SK-N-DZ (cell line): ENCODE measurements at places on chromosomes 12 and 14.

GRCh38 chr14:69153152-69153872, 393 bp upstream of the DCAF5 start:
- DNase-seq = peak; percentile 87

GRCh38 chr14:58296726-58297125, 1.6 kb upstream of the ARID4A start:
- no peak for DNase-seq

DNA sequence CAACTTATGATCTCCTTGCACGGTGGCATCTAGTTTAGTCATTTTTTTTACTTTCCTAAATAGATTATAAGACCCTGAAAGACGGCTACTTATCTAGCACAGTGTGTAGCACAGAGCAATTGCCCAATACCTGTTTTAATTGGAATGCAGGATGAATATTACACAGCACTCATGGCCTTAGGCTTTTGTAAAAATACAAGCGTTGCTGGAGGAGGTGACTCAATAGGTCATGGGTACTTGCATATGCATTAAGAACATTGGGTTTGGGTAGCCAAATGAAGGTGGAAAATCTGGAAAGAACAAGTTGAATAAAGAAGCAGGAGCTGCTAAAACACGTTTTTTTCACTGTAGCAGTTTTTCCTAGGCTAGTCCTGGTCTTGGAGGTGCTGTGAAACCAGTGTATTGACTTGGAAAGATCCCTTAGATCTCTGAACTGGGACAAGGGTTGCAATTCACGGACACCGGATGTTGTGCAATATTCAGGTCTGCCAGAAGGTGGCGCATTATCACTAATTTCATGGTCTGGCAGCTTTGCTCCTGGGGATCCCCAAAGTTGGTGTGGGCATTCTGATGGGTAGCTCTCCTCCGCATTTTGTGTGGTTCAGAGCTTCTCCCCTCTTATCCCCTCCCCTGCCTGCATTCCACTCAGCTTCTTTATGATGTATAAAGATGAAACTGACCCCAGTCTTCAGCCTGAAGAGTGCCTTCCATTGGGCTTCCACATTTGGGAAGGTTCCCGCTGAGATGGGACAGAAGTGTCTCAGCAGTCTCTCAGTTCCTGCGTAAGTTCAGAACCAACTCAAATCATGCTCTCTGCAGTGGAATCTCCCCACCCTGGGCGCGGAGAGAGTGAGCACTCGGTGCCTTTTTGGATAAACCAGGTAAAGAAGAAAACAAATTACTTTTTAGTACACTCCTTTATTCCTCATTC, 278.3 kb downstream of the NRXN3 start:
- DNase-seq = peak; percentile 18

DNA sequence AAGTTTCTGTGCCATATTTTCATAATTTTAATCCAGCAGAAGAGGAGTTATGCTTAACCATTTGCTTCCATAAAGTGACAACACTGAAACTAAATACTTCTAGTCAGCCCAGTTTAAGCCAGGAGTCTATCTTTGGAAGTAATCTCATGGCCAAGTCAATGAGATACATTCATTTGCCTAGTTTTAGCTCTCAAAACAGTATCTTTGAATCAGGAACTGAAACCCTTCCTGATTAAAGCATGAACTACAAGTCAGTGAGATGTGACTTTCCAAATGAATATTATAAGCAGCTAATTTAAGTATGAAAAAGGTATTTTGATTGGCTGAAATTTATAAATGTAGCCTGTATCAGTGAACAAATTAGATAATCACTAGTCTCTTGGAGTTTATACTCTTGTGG, 491.5 kb downstream of the SLC6A15 start:
- no peak for DNase-seq

DNA sequence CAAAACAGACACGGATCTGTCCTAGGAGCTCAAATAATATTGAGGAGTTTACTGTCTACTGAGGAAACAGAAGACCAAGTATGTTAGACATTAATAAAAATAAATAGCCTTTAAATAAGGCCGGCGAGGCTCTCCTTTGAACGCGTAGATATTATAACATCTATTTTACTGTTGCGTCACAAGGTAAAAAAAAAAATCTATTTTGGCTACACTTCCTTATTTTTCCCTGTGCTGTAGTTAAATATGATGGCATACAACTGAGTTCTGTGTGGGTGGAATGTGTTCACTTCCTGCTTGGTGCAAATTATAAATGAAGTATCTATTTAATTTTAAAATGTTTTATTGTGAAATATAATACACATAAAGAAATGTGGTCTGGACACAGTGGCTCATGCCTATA, 17.2 kb upstream of the RAD52 start:
- no peak for DNase-seq

GRCh38 chr12:2682296-2683251, 112.2 kb upstream of the FKBP4 start:
- DNase-seq = peak; percentile 78

DNA sequence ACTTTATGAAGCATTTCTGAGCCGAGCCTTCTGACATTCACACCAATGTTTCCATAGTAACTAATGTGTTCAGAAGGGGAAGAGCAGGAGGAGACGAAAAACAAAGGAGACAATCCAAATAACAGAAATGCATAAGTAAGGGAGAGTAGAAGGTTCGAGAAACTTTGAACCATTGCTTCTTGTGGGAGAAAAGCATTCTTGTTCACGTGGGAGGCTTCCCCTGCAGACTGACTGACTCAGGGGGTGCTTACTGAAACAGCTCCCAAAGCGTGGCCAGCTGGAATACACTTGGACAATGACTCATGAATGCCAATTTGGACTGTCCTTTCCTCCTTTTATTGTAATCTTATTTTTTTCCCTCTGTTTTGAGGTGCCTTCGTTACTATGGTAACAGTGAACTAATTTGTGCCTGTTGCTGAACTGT, 73.9 kb downstream of the NEDD1 start:
- DNase-seq = no peak

DNA sequence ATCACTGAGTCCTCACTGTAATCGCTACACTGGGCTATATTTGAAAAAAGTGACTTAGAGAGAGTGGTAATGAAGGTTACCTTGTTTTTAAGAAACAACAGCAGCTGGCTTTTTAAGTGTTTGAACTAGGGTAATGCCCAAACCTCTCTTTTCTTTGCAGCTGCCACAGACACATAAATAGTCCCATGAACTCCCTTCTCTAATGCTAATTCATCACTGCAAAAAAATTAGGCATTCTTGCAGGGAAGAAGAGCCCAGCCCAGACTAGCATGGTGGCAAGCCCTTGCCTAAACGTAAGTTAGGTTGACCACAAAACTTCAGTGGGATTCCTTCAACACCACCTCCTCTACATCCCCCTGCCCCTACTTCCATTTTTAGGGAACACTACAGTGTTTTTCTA, 17.9 kb upstream of the MED6 start:
- no peak for DNase-seq

DNA sequence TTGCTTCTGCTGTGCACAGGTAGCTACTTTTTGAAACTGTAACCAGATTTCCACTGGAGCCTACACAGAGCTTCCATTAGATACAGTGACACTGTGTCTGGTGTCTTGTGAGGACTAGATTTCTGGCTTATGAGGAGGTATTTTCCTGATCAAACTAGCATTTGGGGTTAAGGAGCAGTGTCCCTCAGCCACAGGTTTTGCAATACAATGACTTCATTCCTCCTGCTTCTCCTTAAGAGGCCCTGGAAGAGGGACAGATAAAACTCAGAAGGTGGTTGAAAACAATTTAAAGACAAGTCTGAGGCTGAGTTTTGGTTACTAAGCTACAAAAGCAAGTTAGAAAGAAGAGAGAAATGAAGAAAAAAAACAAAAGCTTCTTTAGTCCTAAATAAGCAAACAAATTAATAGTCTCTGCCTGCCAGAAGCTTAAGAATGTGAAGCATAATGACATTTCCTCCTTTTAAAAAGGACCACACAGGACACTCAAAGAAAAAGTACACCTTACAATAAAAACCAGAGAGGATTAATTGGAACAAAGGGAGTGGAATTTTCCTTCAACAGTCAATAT, 53.0 kb downstream of the PKP2 start:
- DNase-seq = peak; percentile 13

DNA sequence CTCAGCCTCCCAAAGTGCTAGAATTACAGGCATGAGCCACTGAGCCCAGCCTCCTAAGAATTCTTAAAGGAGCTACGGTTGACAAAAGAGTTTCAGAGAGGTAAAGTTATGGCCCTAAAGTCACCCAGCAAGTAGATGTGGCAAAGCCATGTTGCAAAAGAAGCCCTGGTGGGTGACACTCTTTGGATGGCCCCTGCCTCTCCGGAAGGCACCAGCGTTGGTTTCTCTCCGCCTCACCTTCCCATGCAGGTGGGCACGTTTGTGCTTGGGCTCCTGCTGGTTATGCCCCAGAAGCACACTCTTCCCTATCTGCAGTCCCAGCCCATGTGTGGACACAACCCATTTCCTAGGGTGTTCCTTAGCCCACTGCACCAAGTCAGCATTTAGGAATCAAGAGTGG, 9.5 kb upstream of the SERPINA3 start:
- DNase-seq = no peak

DNA sequence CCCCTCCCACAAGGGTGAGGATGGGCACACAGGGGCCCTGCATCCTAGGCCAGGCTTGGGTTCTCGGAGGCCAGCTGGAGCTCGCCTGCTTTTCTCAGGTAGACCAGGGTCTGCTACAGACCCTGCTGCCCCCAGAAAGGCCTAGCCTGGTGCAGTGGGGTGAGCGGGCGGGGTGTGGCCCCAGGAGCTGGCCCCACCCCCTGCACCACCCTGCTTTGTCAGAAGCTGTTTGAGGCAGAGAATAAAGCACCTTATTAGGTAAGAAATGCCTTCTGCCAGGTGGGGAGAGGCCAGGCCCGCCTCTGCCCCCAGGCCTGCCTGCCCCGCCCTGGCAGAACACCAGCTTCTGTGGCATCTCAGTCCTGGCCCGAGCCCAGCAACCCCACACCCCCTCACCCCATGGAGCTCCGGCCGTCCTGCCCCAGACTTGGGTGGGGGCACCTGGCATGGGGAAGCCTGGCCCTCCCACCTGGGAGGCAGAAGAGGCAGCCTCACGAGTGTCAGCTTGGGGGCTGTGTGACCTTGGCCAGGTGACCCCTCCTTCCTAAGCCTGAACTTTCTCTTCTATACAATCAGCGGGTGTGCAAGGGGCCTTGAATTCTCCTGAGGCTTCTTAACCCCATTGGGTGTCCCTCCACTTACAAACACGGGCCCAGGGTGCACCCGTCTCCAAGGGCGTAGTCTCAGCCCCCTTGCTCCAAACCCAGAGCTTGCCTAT, 43.2 kb downstream of the KRT80 start:
- no peak for DNase-seq

DNA sequence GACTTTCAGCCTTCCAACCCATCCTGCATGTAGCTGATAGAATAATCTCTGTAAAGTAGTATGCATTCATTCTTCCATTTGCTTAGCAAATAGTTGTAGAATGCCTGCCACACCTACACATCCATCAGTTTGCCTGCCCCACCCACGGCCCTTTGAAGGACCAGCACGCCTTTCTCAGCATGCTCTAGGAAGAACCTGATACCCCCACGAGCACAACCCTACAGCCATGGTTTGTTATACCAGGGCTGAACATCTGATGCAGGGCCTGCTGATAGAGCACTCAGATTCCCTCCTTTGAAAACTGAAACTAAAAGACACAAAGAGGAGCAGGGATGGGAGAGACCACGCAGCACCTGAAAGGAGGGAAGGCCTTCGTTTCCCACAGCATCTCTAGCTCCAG, 205.1 kb downstream of the ANO2 start:
- DNase-seq = no peak

DNA sequence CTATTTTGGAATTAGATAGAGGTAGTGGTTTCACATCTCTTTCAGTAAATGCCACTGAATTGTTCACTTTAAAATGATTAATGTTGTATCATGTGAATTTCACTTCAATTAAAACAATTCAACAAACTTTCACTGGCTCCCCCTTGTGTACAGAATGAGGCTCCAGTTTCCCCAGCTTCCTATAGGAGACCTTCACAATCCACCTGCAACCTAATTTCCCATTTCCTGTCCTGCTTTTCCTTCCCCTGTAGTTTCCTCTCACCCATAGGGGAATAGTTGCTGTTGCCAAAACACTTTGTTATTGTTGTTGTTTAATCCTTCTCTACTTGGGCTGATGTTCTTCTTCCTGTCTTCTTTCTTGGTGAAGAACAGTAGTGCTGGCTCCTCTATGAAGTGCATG, 59.8 kb downstream of the NPAS3 start:
- DNase-seq = no peak

DNA sequence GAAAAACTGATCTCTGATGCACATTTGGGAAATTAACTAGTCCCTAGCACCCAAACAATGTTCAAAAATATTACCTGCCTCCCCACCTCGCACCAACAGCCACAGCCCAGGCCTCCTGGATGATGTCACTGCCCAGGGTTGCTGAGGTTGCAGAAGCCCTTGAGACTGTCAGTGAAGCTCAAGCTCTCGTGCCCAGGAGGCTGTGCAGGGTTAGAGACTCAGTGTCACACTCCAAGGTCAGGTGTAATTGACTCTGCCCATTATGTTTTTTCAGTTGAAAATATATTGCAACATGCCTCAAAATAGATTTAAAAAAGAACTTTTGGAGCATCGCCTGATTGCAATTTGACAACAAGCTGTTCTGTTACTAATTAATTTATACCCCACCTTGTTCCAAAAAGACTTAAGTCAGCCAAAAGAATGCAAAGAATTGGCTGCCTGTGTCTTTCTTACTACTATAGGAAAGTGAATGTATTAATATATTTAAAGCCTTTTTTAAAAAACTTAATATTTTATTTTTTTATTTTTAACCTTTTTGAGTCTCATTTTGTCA, 72.3 kb downstream of the CMAS start:
- no peak for DNase-seq
